IPS-NIHi11 (cell line): ENCODE measurements at places on chromosomes 13 and 19.
A peak's percentile ranks its signal among the peaks of the same experiment; 100 is the strongest.

DNA sequence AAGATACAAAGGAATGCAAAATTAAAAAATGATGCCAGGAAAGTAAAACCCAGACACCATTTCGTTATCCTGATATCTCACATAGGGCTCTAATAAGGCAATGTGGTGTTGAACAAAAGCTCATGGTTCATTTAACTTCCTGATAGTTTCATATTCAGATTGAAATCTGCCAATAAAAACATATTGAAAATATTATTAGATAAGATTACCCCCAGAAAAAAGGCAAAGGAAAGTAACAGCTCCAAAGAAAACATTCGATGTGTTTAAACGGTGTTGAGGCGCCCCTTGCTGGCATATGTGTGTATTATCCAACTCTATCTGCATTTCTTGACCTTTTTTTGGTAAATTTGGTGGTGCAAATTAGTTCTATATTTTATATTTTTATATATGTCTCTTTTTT, 75.9 kb downstream of the ESD start:
- peak; percentile 28 for DNase-seq

DNA sequence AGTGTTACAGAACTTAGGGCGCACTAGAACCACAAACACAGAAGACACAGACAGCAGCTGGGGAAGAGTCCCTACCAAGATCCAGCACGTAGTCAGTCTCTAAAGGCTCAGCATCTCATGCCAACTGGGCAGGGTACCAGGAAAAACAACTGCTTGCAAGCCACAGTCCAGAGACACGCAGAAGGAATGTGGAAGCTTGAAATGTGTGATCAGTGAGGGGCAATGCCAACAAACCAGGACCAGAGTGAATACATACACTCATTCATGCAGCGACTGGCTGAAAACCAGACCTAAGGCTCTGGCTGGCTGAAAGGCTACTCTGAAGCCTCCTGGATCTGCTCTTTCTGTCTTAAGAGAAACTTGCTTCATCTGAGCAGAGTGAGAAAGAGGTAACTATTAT, 1484.8 kb downstream of the EFNB2 start:
- no peak for DNase-seq

DNA sequence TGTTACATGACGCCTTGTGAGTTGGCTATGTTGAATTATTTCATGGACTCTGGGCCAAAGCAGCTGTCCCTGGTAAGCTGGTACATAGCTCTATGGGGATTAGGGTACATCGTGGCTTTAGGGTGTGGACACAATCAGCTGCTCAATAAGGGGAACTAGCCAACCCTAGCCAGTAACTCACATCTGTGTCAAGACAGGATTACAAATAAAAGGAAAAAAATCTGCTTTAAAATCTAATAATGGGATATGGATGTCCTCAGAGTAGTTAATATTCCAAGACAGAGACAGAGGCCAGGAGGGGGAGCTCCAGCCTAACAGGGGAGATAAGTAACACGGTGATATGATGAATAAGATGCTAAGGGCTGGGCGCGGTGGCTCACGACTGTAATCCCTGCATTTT, 21.1 kb upstream of the ZNF766 start:
- peak; percentile 46 for DNase-seq

DNA sequence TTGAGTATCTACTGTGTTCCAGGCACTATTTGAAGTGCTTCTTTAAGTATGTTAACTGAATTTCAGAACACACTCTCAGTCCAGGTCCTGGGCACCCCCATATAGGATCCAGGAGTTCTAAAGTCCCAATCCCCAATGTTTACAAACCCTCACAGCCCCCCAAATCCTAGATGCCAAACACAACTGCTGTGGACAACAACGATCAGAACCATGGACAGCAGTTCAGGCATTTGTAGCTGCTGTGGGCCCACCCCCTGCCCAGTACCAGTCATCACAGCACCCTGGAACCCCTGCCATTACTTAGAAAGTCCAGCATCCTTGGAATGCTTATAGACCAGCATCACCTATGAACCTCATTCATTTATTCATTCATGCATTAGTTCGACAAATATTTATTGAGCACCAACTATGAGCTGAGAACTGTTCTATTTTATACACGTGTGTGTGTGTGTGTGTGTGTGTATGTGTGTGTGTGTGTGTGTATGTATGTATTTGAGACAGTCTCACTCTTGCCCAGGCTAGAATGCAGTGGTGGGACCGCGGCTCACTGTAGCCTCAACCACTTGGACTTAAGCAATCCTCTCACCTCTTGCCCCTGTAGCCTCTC, 19.3 kb upstream of the SDHAF1 start:
- peak; percentile 84 for DNase-seq

DNA sequence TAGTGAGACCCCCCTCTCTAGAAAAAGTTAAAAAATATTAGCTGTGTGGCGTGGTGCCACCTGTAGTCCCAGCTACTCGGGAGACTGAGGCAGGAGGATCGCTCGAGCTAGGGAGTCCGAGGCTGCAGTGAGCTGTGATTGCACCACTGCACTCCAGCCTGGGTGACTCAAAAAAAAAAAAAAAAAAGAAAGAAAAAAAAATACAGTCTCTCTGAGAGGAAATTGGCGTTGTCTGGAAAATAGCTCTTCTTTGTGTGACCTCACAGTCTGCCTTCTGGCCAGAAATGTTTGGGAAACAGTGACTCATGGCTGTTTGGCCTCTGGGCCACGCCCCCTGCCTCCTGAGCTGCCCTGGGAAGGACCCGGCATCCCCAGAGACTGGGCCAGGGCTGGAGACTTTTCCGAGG, 10.7 kb downstream of the MARCHF2 start:
- peak; percentile 63 for DNase-seq

DNA sequence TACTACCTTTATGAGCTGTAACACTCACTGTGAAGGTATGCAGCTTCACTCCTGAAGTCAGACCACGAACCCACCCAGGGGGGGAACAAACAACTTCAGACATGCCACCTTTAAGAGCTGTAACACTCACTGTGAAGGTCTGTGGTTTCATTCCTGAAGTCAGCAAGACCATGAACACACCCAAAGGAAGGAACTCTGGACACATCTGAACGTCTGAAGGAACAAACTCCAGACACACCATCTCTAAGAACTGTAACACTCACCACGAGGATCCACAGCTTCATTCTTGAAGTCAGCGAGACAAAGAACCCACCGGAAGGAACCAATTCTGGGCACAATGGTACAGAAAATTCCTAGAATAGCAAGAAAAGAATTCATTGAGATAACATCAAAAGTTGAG, 1796.5 kb upstream of the MIR17HG start:
- DNase-seq = no peak

- DNase-seq = no peak
These were observed 144.1 kb downstream of the DPF1 start for GRCh38 chr19:38079926-38080380.

GRCh38 chr13:90562443-90562842, 785.0 kb upstream of the MIR17HG start:
- peak; percentile 11 for DNase-seq

DNA sequence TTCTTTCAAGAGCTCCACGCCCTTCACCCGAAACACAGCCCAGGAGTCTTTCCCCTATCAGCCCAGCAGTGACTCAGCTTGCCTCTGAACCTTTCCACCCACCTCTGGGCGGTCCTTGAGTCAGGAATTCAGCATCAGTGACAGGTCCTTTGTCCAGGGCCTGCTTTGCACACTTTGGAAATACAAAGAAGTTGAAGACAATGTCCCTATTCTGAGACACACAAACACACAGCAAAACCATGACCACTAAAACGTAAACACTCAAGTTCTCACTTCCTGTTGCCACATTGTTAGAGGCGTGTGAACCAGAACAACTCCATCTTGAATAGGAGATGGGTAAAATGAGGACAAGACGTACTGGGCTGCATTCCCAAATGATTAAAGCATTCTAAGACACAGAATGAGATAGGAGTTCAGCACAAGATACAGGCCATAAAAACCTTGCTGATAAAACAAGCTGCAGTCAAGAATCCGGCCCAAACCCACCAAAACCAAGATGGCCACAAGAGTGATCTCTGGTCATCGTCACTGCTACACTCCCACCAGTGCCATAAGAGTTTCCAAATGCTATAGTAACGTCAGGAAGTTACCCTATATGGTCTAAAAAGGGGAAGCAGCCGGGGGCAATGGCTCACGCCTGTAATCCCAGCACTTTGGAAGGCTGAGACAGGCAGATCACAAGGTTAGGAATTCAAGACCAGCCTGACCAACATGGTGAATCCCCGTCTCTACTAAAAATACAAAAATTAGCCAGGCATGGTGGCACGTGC, 49.2 kb upstream of the ATP12A start:
- DNase-seq = no peak

DNA sequence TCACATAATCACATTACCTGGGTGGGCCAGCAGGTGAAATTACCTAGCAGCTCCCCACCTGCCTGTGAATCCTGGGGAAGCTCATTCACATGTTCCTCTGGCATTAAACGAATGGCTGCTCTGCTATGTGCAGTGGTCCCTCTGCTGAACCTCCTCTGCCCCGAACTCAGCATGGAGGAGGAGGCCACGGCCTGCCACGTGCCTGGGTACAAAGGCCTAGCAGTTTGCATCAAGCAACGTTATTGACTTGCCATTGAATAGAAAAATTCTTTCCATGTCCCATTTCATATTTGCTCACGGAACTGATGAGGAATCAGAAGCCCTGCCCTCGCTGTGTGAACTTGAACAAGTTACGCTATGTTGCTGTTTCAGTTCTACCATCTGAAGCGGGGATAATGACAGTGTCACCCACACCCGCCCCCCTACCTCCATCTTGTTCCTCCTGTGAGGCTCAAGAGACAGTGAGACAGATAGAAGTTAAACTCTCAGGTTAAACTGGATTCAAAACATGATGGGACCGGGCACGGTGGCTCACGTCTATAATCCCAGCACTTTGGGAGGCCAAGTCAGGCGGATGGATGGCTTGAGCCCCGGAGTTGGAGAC, 25.3 kb downstream of the SLC7A1 start:
- DNase-seq = no peak

GRCh38 chr13:113129921-113130750, 7.5 kb downstream of the F10 start:
- no peak for DNase-seq

- no peak for DNase-seq
These were observed 655 bp downstream of the DENND1C start for GRCh38 chr19:6480848-6481415.

DNA sequence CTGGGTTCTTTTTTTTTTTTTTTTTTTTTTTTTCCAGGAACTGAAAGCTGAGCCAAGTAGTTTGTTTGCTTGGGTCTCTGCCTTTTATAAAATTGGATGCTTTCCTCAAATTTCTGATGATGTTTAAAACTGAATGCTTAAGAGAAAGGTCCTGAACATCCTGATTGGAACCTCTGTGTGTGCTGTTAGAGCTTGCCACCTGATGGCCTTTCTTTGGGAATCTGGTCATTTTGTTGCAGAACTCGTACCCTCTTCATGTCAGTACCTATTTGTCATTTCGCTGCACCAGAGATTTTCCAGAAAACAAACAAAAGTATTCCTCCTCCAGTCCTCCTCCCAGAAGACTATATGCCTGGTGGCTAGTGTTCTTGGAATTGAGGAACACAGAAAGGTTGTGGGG, 81.2 kb upstream of the KLF12 start:
- DNase-seq = no peak

- DNase-seq = no peak
These were observed 107.9 kb upstream of the SLC7A1 start for GRCh38 chr13:29703421-29703820.

DNA sequence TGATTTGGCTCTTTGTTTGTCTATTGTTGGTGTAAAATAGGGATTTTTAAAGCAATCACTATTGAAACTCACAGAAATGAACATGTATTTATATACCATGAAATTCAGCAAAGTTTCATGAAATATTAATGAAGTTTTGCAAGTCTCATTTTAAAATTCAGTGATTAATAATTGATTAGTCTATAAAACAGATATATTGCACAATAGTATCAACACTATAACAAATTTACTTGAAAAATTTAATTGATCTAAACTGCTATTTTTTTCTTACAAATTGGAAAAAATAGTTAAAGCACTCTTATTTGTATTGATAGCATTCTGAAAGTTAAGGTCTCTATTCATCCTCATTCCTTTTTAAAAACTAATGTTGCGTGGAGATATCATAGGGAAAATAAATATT, 121.0 kb upstream of the PCDH9 start:
- no peak for DNase-seq

DNA sequence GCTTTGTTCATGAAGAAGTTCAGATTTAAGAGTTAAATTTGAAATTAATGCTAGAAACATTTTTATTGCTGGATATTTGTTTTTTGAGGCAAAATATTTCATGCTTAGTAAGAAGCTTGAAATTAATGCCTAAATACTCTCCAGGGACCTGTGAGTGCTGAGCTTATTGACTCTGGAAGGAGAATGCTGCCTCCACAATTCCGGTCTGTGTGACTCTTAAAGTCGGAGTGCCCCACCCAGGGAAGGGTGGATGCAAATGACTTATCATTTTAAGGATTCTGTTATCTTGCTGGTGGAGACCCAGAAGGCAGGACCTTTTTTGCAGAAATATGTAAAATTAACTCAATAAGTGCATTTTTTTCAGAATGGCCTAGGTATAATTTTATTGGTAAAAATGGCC, 143.8 kb upstream of the RXFP2 start:
- no peak for DNase-seq

- no peak for DNase-seq
These were observed 22.3 kb downstream of the EPS15L1 start for GRCh38 chr19:16449330-16449961.

- no peak for DNase-seq
These were observed at the start of gene AZU1 for GRCh38 chr19:827710-828321. TSS of gene AZU1 (plus strand) at chr19:827837. CDS start at chr19:827847, 10 bp downstream.

DNA sequence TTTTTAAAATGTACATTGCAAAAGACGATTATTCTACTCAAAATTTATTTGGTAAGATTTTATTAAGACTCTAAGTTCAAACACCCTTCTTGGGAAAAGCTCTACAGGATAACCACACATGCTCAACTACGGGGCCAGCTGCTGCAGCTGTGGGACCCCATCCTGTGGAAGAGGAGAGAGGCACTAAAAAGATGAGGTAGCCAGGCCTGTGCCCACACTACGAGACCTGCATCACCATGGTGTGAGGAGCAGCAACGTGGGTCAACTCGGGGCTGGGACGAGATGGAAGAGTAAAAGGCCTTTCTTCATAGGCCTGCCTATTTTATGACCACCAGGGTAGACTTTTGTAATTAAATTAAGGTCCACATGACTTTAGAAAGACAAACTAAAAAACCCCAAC, 4.6 kb upstream of the CCNP start:
- DNase-seq = no peak
